Pulmonary artery endothelial cell (primary cell): ENCODE measurements at places on chromosomes 5 and 9.

GRCh38 chr9:93591301-93592007, 15.1 kb downstream of the PHF2 start:
- no peak for DNase-seq

GRCh38 chr5:116702776-116703175, 128.2 kb upstream of the SEMA6A start:
- no peak for DNase-seq

DNA sequence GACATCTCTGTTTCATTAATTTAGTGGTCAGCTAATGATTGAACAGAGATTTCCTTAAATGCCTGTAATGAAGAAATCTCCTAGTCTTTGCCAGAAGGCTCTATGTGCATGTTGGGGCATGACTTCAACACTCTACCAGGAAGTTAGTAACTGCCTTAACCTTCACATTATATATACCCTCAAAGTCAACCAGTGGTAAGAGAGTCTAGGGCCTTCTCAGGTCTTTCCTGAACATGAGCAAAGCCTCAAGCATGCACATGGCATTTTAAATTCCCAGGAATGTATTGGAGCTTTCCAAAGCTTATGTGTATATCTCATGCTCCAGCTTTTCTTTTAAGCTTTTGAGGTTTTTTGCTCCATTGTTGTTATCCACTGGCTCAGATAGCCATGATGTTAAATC, 388.3 kb downstream of the ARRDC3 start:
- DNase-seq, result no peak

- no peak for DNase-seq
Observed at GRCh38 chr9:100443781-100444768, 17.1 kb downstream of the MSANTD3 start.

- no peak for DNase-seq
Observed at GRCh38 chr9:136107953-136108647, 10.6 kb downstream of the TMEM250 start.

DNA sequence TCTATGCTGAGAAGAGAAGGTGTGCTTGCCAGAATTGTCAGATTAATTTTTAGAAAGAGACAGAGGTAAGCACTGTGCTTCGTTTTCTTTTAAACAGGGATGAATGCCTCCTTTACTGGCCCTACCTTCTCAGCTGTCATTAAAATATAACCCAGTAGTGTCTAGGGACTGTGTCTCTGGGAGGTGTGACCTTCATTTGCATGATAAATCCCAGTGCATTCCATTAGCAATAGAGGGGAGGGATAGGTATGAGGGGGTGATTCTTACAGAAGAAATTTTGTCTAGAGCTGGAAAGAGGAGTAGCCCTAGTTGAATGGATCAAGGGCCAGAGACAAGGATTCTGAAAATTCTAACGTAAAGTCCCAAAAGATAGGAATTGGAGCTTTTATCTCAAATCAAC, 351.5 kb downstream of the BNC2 start:
- no peak for DNase-seq

DNA sequence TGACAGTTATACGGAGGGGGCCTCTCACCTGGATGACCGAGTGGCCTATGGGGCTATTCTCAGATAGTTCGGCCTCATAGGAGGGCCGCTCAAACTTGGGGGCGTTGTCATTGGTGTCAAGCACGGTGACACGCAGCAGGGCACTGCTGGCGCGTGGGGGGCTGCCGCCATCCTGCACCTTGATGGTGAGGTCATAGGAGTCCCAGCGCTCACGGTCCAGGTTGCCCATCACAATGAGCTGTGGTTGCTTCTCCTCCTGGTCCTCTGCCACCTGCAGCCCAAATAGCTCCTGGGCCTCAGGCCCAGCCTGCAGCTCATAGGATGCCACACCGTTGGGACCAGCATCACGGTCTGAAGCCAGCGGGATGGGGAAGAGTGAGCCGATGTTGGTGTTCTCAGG, 9.7 kb downstream of the PCDH1 start:
- no peak for DNase-seq

- no peak for DNase-seq
Observed at GRCh38 chr9:134592018-134592818, 49.4 kb upstream of the COL5A1 start.

DNA sequence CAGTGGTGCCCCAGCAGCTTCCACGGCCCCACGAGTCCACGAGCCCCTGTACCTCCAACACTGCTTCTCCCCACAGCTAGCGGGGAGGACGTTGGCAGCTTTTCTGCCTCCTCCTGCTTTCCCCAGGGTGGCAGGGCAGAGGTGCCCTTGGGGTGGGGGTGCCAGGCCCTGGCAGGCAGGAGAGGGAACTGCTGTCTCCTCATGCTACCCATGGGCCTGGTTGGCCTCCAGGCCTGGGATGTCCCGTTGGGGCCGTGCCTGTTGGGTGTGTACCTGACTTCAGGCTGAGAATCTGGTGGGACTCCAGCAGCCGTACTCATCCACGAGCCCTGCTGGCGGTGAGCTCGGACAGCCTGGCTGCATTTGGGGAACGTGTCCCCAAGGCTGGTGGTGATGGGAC, 27.3 kb downstream of the RXRA start:
- DNase-seq, result no peak

DNA sequence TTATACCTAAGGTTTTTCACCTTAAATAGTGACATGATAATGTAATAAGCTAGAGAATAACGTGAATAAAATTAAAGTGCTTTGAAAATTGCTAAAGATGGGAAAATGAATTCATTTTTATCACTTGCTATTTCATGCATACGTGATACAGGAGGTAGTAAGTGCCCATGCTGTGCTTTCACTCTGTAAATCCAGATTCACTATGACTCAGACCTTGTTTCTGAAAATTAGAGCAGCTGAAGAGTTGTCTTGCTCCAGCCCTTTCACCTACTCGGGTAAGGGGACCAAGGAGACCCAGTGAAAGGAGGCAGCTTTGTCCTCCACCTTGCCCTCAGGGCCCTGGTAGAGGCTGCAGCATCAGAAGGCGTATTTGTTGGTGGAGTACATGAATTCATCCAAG, 87.9 kb downstream of the ANKH start:
- DNase-seq, result no peak

DNA sequence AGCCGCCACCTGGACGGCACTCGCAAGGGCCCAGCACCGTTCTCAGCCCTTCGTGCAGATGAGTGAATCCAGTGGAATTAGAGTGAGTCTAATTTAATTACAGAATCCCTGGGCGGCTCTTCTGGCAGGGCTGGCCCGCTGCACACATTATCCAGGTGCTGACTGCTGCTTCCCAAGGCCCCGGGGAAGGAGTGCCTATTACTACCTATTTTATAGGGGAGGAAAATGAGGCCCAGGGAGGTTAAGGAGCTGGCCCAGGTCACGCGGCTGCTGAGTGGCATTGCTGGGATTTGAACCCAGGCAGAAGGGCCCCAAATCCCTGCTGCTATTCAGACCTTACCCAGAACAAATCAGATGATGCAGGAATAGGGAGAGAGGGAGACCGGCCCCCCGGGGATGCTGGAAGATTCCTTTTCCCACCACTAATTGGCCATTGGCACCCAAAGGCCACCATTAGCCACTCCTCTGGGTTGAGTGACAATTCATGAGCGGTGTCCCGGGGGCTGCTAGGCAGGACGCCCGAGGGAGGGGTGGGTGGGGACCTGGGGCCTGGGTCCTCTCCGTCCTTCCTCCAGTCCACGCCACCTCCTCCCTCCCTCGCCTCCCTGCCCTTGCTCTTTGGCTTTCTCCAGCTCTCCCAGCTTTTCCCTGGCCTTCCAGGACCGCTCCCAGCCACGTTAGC, 10.3 kb upstream of the QRFP start:
- no peak for DNase-seq

GRCh38 chr5:113240032-113240431, 194.8 kb downstream of the TSSK1B start:
- DNase-seq, result no peak

DNA sequence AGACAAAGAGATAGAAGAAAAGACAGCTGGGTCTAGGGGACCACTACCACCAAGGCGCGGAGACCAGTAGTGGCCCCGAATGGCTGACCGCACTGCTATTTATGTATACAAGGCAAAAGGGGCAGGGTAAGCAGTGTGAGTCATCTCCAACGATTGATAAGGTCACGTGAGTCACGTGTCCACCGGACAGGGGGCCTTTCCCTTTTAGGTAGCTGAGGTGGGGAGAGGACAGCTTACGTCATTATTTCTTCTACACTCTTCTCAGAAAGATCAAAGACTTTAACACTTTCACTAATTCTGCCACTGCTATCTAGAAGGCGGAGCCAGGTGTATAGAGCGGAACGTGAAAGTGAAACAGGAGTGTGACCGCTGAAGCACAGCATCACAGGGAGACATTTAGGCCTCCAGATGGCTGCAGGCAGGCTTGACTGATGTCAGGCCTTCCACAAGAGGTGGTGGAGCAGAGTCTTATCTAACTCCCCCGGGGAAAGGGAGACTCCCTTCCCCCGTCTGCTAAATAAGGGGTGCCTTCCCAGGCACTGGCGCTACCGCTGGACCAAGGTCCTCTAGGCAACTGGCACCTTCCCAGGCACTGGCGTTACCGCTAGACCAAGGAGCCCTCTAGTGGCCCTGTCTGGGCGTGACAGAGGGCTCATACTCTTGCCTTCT, 6.1 kb upstream of the PRR16 start:
- peak; percentile 19 for DNase-seq

DNA sequence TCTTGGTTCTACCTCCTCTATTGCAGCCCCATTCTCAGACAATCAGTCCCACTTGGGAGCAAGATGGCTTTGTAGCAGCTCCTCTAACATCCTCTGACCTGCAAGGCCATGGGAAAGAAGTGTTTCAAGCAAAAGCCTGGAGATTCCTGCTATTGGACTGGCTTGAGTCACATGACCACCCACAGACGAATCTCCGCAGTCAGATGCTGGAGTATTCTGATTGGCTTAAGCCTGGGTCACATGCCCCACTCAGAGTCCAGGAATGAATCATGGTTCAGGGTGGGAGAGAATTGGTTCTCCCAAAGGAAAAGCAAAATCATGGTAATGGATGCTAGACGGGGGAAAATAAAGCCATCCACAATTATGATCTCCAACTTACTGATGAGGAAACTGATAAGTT, 22.6 kb upstream of the LMX1B start:
- no peak for DNase-seq

- no peak for DNase-seq
Observed at GRCh38 chr5:134041570-134042411, 37.0 kb upstream of the VDAC1 start.

DNA sequence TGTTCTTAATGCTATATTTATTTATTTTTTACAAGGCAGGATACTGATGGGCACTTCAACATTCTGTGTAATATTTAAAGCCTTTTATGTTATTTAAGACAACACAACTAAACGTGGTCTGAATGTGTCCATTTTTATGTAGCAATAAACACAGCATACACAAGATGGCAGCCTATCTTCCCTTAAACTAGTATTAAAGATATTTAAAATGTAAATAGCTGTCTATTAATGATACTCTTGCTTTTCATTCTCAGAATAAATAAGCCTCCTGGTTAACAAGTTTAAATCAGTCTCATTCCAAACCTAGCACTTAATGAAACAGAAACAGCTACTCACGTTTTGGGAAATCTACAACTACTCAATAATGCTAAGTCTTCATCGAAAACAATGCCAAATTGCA, 315.7 kb downstream of the MCTP1 start:
- no peak for DNase-seq

GRCh38 chr5:24623031-24623430, 21.7 kb downstream of the CDH10 start:
- no peak for DNase-seq

DNA sequence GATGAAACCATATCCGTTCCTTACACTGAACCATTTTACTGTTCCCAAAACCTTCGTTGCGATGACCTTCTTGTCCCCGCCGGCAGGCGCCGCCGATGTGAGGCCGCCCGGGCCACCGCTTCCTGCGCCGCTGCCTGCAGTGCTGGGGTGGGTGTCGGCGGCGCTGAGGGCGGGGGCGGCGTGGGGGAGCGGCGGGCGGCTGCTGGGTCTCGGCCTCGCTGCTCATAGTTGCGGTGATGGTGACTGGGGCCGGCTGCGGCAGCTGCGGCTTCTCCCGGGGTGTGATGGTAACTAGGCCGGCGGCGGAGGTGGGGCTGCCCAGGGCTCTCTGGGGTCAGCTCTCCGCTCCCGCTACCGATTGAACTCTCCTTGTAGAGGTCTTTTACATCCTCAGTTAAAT, 14.1 kb upstream of the OR2S2 start:
- DNase-seq, result no peak

DNA sequence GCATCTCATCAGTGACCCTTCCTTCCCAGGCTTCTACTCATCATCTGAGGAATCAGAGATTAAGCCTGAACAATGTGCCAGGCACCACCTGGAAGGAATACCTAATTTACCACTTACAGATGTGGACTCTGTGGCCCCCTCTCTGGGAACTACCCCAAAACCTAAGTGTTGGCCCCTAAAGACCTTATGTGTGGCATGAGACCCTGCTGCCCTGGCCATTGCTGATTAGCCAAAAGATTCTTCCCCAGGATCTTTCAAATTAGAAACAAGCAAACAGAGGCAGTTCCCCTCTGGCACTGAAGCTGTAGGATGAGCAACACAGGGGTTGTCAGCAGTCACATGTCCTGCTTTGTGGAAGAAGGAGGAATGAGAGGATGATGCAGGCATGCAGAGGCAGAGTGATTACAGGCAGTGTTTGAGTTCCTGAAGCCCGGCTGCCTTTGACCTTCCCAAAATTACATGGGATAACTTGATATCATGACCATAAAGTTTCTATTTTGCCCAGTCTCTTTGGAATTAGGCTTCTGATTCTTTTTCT, 10.6 kb downstream of the SPINK4 start:
- DNase-seq, result no peak

- DNase-seq, result no peak
Observed at GRCh38 chr5:50697739-50698138, 31.3 kb downstream of the PARP8 start.

GRCh38 chr9:133854048-133854447, 115.9 kb upstream of the SARDH start:
- no peak for DNase-seq

- DNase-seq, result no peak
Observed at GRCh38 chr9:104860263-104860662, 67.7 kb downstream of the ABCA1 start.
